ENCODE measurements at places on chromosomes 6 and 20.

DNA sequence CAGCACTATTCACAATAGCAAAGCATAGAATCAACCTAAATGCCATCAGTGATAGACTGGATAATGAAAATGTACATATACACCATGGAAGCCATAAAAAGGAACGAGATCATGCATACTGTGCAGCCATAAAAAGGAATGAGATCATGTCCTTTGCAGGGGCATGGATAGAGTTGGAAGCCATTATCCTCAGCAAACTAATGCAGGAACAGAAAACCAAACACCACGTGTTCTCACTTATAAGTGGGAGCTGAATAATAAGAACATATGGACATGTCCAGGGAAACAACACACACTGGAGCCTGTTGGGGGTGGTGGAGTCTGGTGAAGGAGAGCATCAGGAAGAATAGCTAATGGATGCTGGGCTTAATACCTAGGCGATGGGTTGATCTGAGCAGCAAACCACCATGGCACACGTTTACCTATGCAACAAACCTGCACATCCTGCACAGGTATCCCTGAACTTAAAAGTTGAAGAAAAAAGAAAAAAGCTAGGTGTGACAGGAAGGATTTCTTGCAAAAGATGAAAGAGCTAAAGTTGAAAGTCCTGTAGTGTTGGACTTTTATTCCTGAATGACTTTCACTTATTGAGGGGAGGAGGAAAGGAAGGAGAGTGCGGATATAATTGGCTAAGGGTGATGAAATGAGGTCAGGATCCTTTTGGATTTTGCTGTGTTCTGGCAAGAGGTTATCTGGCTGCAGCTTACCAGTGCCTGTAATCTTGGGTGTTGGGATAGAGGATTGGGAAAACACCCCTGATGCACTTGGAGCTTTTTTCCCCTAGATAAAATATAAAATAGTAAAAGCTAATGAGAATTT is 8.5 kb downstream of the TRMT11 start:
- no peak for DNase-seq

- DNase-seq = no peak
Observed at GRCh38 chr6:36618366-36619355, 24.5 kb downstream of the SRSF3 start.

DNA sequence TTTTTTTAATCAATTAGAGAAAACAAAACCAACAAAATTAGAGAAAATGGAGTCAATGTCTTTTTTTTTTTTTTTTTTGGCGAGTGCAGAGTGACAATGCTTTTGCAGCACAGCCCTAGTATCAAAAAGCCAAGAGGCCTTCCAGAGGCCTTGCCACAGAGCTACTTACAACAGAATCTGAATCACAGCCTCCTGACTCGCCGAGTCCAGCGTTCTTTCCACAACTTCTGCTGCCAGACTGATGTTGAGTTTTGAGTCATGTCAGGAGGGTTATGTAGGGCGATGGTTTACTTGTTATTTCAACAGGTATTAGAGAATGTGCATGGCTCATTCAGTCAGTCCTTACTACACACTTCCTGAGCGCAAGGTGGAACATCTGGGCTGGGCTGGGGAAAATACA is 88.6 kb downstream of the FNDC1 start:
- no peak for DNase-seq

DNA sequence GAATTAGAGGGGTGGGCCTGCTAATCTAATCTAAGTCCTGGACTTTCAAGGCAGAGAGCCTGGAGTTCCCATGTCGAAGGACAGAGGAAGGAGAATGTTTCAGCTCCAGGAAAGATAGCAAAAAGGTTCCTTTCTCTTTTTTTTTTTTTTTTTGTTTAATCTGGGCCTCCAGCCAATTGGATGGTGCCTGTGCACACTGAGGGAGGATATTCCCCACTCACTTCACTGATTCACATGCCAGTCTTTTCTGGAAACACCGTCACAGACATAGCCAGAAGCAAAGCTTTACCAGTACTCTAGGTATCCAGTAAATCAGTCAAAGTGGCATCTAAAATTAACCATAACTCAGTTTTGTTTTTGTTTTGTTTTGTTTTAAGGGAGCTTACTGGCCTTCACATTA is 721.1 kb downstream of the TENT5A start:
- no peak for DNase-seq

- no peak for DNase-seq
Observed at GRCh38 chr20:13109658-13110057, 100.9 kb downstream of the SPTLC3 start.

- DNase-seq = no peak
Observed at GRCh38 chr6:109503327-109504224, 20.6 kb upstream of the ZBTB24 start.

DNA sequence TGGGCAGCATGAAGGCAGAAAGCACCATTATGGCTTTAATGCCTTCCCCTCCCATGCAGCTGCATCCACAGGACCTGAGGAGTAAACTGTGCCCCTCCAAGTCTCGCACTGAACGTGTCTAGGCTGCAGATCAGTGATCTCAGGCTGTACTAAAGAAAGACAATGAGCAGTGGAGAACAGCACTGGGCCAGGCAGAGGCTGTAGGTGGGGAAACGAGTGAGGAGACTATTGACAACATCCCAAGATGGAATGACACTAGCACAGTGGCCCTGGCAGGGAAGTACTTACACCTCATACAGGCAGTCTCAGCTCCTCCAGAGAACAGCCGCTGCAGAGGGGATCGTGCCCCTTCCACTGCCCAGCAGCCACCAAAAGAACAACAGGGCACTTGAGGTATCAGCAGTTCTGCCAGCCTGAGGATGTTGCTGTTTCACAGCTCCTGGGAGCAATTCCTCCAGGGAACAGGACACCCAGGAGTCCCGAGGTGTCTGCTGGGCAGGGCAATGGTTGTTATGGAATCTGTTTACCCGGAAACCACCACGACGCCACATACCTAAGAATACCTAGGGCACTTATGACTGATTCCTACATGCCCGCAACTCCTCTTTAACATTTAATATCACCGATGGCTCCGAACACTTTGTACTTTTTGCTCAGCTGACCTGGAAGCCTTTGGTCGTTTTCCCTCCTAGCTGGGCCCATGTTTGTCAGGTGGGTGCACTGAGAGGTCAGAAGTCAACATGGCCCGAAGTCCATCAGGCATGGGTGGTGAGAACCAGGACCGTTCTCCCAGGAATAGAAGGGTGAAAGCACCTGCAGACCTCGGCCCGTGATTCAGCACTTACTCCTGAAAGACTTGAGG is 79.1 kb downstream of the SLC22A23 start:
- DNase-seq = no peak

DNA sequence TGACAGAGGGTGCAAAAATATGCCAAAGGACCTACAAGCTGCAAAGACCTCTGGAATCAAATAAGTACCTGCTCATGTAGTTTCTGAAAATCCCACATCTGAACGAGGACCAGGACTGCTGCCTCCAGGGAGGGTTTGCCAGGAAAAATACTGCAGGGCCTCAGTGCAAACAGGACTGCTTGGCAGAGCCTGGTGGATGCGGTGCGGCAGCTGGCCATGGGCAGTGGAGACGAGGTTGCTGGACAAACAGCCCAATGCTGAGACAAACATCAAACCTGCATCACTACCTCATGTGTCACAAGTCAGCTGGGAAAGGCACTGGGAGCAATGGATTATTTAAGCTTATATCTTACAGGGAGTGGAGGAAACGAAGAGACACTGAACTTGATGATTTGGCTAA is 238.8 kb downstream of the PAX1 start:
- DNase-seq = no peak

GRCh38 chr6:151044465-151045441 is 179.3 kb downstream of the MTHFD1L start:
- DNase-seq = no peak

- DNase-seq = no peak
Observed at GRCh38 chr6:83920017-83920416, 60.5 kb downstream of the CYB5R4 start.

- no peak for DNase-seq
Observed at GRCh38 chr20:835608-836045, 2.1 kb downstream of the FAM110A start.

GRCh38 chr6:163176097-163176496 is 238.4 kb upstream of the QKI start:
- no peak for DNase-seq

GRCh38 chr6:35487658-35488516 is 9.0 kb downstream of the TEAD3 start:
- no peak for DNase-seq

- DNase-seq = no peak
Observed at GRCh38 chr6:149492798-149493343, 8.1 kb upstream of the ZC3H12D start.
